Activated naive CD8-positive, alpha-beta T cell treated with anti-CD3 and anti-CD28 coated beads, Interleukin-2, amount 10 ng/mL, durations not matched to agents 7 days and 5 days (primary cell): ENCODE measurements at places on chromosomes 12 and 14. TPM values are rescaled to one million over a fixed set of nuclear protein-coding genes. Genes with fewer than 3 reads are reported as not detected.

DNA sequence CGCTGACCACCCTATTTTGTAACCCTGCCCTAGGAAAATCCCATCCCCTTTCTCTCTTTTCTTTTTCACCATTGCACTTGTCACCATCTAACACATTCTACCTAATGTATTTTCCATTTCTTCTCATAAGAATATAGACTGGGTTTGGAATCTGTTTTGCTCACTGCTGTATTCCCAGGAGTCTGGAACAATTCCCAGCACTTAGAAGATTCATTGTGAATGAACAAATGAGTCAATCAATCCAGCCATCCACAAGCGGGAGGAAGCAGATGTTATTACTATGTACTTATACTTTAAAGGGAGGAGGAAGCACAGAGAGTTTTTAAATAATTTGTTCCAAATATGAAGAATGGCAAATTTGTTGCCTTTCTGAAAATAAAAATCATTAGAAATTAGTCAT, 142.1 kb downstream of the KIF21A start:
- no peak for DNase-seq

- peak; percentile 67 for DNase-seq
These were observed 329.3 kb upstream of the OR4E1 start for GRCh38 chr14:22002860-22003284.

DNA sequence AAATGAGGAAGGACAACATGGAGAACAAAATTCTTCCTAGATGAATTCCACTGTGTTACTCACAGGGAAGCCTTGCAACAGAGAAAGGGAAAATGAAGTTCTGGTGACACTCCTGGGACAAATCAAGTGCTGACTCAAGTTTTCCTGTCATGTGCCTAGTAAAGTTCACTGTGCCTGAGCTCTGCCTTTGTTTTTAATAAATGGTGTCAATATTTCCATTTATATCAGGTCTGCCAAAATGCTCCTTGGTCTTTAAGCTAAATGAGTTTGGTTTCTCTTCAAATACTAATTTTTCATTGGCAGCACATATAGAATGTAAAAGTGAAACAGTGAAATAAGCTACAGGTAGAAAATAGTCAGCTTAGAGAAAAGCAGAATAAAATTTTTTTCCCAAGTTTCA, 33.0 kb downstream of the HIGD1C start:
- no peak for DNase-seq

DNA sequence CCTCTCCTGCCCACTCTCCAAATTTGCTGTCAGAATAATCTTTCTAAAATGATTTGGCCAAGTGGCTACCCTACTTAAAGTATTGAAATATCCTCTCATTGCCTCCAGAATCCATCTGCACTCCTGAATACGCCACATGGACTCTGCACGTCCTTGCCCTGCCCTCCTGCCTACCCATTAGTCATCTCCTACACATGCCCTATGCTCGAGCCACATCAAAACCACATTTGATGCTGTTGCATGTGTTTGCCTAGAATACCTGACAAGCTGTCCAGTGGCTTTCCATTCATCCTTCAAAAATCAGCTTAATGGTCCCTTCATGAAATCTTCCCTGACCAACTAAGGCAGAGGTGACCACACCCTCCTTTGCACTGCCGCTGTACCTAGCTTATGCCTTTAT, 17.0 kb downstream of the VCPKMT start:
- DNase-seq, result no peak

GRCh38 chr12:67705394-67706370, 57.1 kb downstream of the DYRK2 start:
- no peak for DNase-seq

- no peak for DNase-seq
These were observed 196.8 kb upstream of the NEDD1 start for GRCh38 chr12:96710127-96710745.

GRCh38 chr12:112967858-112968257, 10.5 kb upstream of the OAS2 start:
- no peak for DNase-seq

GRCh38 chr14:36747411-36748184, 85.9 kb downstream of the PAX9 start:
- DNase-seq, result no peak

DNA sequence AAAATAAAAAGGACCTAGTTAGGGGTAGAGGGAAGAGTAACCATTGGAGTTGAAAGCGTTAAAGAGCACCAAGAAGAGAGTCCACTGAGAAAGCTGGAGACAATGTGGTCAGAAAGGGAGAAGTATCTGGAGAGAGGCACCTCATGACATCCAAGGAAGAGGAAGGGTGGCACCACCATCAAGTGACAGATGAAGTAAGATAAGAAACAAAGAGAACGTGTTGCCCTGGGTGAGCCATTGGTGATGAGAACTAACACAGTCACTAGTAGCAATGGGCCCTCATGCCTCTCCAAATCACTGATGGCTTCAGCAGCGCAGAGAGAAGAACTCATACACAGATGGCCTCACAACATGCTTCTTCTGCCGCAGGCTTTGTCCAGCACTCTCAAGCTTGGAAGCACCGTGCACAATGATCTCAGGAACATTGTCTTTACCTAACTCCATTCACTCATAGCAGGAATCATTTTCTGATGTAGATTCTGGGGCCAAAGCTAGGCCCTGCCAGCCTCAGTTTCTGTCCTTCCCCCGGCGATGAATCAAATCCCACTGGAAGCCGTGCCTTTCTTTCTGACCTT, 252.9 kb downstream of the DPF3 start:
- DNase-seq, result no peak

The CACNA1C gene
- total RNA-seq, result 0.11 TPM

The CCDC177 gene
- not detected for total RNA-seq

The P2RX2 gene
- total RNA-seq, result not detected
